Activated T-helper 1 cell treated with anti-CD3 and anti-CD28 coated beads, Interleukin-2, amount 50 U/mL, for 16 hours (primary cell): ENCODE measurements at places on chromosomes 1 and 21.

DNA sequence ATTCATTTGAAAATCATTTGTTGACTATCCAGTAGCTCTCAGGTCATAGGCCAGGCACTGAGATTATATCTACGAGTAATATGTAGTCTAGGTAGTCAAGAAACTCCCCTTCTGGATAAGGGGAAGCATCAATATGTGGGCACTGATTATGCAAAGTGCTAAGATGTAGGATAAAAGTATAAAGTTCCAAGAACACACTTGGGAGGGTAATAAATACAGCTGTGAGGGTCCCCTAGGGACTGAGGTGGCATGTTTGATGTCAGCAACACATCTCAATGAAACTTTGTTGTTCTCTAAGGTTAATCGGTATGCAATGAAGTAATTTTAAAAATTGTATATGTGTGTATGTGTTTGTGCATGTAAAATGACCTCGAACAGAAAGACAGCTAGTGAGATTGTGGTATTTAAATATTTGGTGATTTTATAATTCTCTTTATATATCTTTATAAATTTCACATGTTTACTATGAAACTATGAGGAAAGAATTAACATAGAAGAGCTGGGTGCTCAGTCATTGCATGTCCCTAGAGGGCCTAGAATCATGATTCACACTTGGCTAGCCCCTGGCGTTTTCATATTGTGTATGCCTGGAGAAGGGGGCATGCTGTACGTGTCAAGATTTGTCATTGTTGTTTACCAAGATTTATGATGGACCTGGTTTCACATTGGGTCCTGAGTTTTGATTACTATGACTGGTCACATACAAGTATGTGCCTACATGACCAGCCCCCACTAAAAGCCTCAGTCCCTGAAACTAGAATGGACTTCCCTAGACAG lies 140.1 kb upstream of the DUSP10 start:
- DNase-seq: no peak

- no peak for DNase-seq
Measured at GRCh38 chr1:61404597-61405376, 320.2 kb downstream of the TM2D1 start.

DNA sequence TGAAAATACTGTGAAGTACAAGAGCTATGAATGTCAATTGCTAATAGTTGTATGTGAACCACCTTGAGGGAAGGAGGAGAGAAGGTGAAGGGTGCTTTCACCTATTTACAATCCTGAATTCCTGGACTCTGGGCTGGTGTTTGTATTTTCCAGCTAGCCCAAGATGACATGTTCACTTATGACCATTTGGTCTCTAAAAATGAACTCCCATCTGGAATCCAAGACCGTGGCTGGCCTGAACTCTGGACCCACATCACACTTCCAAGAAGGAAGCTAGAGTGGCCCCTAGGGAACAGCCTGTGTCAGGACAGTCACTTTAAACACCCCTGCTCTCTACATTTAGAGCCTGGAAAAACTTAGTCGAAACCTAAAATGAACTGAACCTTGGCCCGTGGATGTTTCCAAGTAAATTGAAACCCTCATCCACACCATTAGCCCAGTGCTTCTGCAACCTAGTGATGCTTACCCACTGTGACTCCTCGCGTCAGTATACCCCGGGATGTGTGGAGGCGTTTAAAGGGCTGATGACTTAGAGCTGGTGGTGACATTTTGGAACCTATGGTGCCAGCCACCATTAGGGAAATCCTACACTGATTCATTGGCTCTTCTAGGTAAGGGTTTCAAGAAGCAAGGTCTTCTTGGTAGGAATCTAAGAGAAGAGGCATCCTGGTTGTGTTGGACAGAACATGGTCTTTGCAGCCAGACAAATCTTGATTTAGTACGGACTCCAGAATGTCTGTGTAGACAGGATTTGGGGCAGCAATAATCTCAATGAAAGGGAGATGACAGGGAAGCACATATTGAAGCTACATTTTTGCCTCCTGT lies 171.5 kb upstream of the IRF2BP2 start:
- no peak for DNase-seq

DNA sequence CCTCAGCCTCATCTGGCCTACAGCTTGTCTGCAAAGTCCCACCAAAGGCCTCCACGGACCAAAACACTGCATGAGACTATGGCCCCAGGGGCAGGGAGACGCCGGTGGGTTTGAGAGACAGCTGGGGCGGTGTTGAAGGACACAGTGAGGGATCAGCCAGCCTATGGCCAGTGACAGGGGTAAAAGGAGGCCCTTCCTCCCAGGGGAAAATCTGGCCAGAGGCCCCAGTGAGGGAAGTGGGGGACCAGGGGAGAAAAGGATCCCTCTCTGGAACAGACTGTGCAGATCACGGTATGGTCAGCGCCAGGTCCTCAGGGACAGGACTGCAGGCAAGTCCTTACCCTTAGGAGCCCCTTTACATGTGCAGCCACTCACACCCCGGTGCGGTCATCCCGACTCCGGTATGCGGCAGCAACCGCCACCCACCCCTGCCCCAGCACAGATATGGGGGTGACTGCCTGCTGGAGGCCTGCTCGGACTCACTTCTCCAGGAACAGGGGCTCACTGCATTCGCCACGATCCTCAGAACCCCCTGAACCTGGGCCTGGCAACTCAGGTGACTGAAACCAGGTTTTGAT lies 1.3 kb downstream of the CERS2 start:
- DNase-seq: no peak

DNA sequence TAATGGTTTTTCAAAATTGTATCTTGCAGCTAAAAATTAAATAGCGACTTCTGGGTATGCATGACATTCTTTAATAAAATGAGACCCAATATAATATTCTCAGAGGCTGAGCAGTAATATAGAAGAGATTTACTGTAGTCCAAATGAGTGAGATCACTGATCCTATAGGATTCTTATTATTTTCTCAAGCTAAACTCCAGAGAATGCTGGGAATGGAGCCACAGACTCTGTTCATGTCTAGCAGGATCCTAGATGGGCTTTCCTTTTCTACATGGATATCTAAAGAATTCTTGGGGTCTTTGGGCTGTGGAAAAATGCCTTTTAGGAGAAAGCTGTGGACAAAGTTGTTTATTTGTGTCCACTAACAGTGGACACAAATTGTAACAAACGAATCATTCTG lies 150.7 kb upstream of the ZNF644 start:
- DNase-seq: no peak

DNA sequence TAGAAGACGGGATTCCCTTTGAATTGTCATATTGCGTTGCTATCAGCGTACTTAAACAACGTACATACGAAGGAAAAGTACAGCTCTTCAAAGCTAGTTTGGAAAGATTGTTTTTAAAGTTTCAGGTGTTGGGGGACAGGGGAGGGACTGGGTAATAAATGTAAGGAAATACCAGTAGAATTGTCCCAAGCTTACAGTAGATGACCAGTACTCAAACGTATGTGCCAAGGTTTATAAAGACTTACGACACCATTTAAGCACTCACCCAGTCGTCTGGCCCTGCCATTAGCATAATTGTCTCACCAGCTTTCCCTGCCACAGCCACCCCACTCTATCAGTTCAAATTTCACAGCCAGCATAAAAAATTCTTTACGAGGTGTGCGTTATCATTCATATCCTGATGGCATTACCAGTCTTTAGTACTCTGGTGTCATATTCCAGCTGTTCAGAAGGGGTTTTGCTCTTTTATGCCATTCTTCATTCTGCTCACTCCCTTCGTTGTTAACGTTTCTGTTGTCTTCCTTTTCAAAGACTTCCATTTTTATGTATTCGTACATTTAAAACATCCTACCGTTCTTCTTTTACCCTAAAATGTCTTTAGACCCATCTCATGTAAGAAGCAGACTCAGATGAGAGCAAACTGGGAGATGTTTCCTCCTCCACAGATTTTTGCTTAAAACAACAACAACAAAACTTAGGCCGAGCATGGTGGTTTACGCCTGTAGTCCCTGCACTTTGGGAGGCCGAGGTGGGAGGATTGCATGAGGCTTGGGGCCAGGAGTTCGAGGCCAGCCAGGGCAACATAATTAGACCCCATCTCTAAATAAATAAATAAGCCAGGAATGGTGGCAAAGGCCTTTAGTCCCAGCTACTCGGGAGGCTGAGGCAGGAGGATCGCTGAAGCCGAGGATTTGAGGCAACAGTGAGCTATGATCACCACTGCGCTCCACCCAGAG lies 1.0 kb upstream of the HP1BP3 start:
- no peak for DNase-seq

GRCh38 chr1:117003223-117003875 lies 1.8 kb downstream of the CD101 start:
- no peak for DNase-seq

GRCh38 chr1:234605983-234606783 lies 3.8 kb downstream of the IRF2BP2 start:
- no peak for DNase-seq

GRCh38 chr1:54950006-54950368 lies 30.4 kb upstream of the TMEM61 start:
- no peak for DNase-seq
